ENCODE measurements at places on chromosomes 16 and 17. TPM values are rescaled to one million over a fixed set of nuclear protein-coding genes. Genes with fewer than 3 reads are reported as not detected.

G6PC1 gene
- not detected for total RNA-seq

GRAP gene
- total RNA-seq = 0.23 TPM

GDPD1 gene
- 3.4 TPM for total RNA-seq

TMEM92 gene
- not detected for total RNA-seq

SDR42E2 gene
- total RNA-seq = not detected

RCVRN gene
- not detected for total RNA-seq

SSTR5 gene
- not detected for total RNA-seq

OR1E1 gene
- not detected for total RNA-seq

ACE gene
- 1.1 TPM for total RNA-seq

OR1A1 gene
- total RNA-seq = not detected

SRL gene
- not detected for total RNA-seq

NPIPB9 gene
- total RNA-seq = 3.6 TPM

CCL13 gene
- total RNA-seq = 0.59 TPM

ATP2C2 gene
- not detected for total RNA-seq

CTRB1 gene
- not detected for total RNA-seq

NPIPB8 gene
- total RNA-seq = not detected

CNTNAP1 gene
- total RNA-seq = 52.4 TPM

KSR1 gene
- total RNA-seq = 88.2 TPM

C16orf92 gene
- total RNA-seq = not detected

CCL1 gene
- total RNA-seq = not detected

TNFRSF13B gene
- total RNA-seq = not detected

SLC6A4 gene
- total RNA-seq = not detected

RHBDL3 gene
- under 0.01 TPM for total RNA-seq

USP43 gene
- total RNA-seq = not detected

TSNAXIP1 gene
- total RNA-seq = 0.32 TPM

INCA1 gene
- not detected for total RNA-seq

RAB37 gene
- total RNA-seq = 0.23 TPM

MFAP4 gene
- 41.3 TPM for total RNA-seq

KRT32 gene
- not detected for total RNA-seq

CTRB2 gene
- total RNA-seq = not detected

PIRT gene
- not detected for total RNA-seq

CCL18 gene
- not detected for total RNA-seq

ELOB gene
- total RNA-seq = 124 TPM

PRSS53 gene
- 9.6 TPM for total RNA-seq

Measured in smooth muscle cell of the umbilical artery (primary cell).